ENCODE measurements at places on chromosomes 2 and 18. TPM values are rescaled to one million over a fixed set of nuclear protein-coding genes. Genes with fewer than 3 reads are reported as not detected.

CXCR1 gene
- not detected for total RNA-seq

MARCO gene
- total RNA-seq: not detected

LIPG gene
- total RNA-seq: 2.9 TPM

STPG4 gene
- 1.2 TPM for total RNA-seq

REEP1 gene
- not detected for total RNA-seq

OTX1 gene
- not detected for total RNA-seq

DNER gene
- total RNA-seq: 3.2 TPM

CRYGD gene
- total RNA-seq: not detected

PLB1 gene
- total RNA-seq: 1.9 TPM

ACTG2 gene
- 12.4 TPM for total RNA-seq

G6PC2 gene
- not detected for total RNA-seq

IMPACT gene
- total RNA-seq: 22.9 TPM

NEU2 gene
- not detected for total RNA-seq

GULP1 gene
- 26.2 TPM for total RNA-seq

ABCG5 gene
- total RNA-seq: not detected

FOXD4L1 gene
- total RNA-seq: not detected

ADGRF3 gene
- under 0.01 TPM for total RNA-seq

CYS1 gene
- not detected for total RNA-seq

IL1R1 gene
- total RNA-seq: 40.1 TPM

MRPL53 gene
- 60.5 TPM for total RNA-seq

BMP10 gene
- not detected for total RNA-seq

ITGA6 gene
- 54.4 TPM for total RNA-seq

TMEM247 gene
- not detected for total RNA-seq

GPATCH11 gene
- 4.6 TPM for total RNA-seq

SPATA3 gene
- not detected for total RNA-seq

PLEK gene
- not detected for total RNA-seq

FBXO41 gene
- total RNA-seq: 0.29 TPM

CFC1 gene
- not detected for total RNA-seq

NCL gene
- total RNA-seq: 91.1 TPM

PID1 gene
- total RNA-seq: 2.5 TPM

APLF gene
- 3.0 TPM for total RNA-seq

SLC35G4 gene
- not detected for total RNA-seq

CPSF3 gene
- 76.4 TPM for total RNA-seq

CELF4 gene
- total RNA-seq: not detected

CHRNG gene
- total RNA-seq: not detected

C1QL2 gene
- total RNA-seq: not detected

LYG1 gene
- 1.1 TPM for total RNA-seq

MYO5B gene
- total RNA-seq: not detected

BUB1 gene
- total RNA-seq: 57.4 TPM

ONECUT2 gene
- not detected for total RNA-seq

ATAD2B gene
- total RNA-seq: 2.8 TPM

CTAGE1 gene
- total RNA-seq: not detected

PROM2 gene
- under 0.01 TPM for total RNA-seq

LINC00305 gene
- not detected for total RNA-seq

CD207 gene
- total RNA-seq: not detected

GAL3ST2 gene
- total RNA-seq: not detected

GPR75 gene
- total RNA-seq: 1.8 TPM

SMC6 gene
- 15.0 TPM for total RNA-seq

PTH2R gene
- total RNA-seq: not detected

SLC9A4 gene
- not detected for total RNA-seq

CCNT2 gene
- total RNA-seq: 10.4 TPM

KLHL30 gene
- total RNA-seq: not detected

LBX2 gene
- total RNA-seq: 1.7 TPM

GCG gene
- not detected for total RNA-seq

ACVR1C gene
- not detected for total RNA-seq

All from myometrial cell (primary cell).